Sciatic nerve (tissue), 2 donors: ENCODE measurements at places on chromosomes 4 and X. TPM values are rescaled to one million over a fixed set of nuclear protein-coding genes. Genes with fewer than 3 reads are reported as not detected.
A peak's percentile ranks its signal among the peaks of the same experiment; 100 is the strongest.

Gene GABRG1
- 1.4 TPM for total RNA-seq

DNA sequence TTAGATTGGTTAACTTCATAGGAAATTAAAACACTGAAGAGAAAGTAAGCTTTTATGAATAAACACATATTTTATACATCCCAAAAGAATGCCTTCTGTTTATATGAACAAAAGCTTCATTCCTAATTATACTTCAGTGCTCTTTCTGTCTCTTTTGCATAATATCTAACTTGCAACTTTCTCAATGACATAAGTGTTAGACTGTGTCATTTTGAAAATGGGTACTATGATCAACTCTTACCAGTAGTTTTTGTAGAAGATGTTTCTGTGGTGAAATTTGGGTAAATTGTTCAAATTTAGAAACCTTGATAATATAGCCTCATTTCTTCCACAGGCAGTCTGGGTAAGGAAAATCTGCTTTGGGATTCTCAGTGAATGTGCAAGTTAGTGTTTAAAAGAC is 991.4 kb downstream of the CCSER1 start:
- DNase-seq = no peak

DNA sequence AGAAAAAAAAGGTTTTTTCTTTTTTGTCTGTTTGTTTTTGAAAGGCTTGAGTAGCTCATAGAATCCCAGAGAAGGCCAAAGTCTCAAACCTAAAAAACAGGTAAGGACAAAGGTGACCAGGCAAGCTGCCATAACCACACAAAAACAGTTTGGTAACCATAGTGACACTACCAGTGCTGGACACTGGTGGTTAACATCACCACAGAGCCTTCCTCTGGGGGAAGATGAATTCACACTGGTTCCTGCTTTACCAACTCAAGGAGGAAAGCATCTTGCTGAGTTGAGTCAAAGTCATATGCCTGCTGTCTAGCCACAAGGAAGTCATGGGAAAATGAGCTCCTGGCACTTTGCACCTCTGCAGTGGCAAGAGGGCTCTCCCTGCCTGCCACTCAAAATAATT is 32.5 kb downstream of the IDS start:
- no peak for DNase-seq

Gene NLRP2B
- total RNA-seq = 0.13 TPM

Gene CORIN
- total RNA-seq = 0.36 TPM

Gene EPGN
- total RNA-seq = 4.3 TPM

Gene TGIF2LX
- not detected for total RNA-seq

Gene CENPVL2
- total RNA-seq = not detected

GRCh38 chrX:155747520-155747919 is 133.6 kb upstream of the VAMP7 start:
- no peak for DNase-seq

GRCh38 chrX:100316987-100317386 is 93.1 kb downstream of the PCDH19 start:
- DNase-seq = no peak

Gene FGFR3
- total RNA-seq = 5.4 TPM

- no peak for DNase-seq
Observed at GRCh38 chr4:169052594-169052945, 42.5 kb upstream of the CBR4 start.

DNA sequence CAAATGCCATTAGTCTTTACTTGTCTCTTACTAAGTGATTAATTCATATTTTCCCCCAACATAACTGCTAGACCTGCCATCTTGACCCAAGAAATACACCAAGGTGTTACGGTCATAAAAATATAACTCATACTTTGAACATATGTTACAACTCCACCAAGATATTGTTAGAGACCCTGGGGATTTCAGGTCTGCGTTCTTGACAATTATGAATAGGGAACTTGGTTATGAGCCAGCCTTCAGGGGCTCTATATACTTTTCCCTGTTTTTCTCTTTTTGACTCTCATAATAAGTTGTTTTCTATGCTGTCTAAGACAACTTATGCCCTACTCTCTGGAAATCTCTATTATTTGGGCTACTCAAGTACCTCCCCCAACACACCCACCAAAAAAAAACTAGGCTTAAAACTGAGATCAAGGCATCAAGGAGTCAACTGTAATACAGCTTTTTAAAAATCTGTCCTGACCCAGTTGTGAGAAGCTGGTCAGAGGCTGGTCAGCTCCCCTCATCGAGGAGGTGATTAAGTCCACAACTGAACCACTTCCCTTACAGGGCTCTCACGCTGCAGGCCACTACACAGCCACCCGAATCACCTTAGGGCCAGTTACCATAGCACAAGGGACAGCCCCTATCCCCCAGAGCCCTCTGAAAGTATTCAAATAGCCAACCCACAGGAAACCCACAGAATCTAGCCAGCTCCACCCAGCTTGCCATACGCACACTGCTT is 10.5 kb upstream of the TLR3 start:
- no peak for DNase-seq

- DNase-seq = peak; percentile 70
Observed at GRCh38 chr4:76251441-76252270, at the start of gene FAM47E. TSS of gene FAM47E (plus strand) at chr4:76251721. CDS start at chr4:76251747, 26 bp downstream.

- DNase-seq = no peak
Observed at GRCh38 chrX:94560930-94561329, 886.9 kb downstream of the FAM133A start.

Gene PNMA5
- total RNA-seq = not detected

DNA sequence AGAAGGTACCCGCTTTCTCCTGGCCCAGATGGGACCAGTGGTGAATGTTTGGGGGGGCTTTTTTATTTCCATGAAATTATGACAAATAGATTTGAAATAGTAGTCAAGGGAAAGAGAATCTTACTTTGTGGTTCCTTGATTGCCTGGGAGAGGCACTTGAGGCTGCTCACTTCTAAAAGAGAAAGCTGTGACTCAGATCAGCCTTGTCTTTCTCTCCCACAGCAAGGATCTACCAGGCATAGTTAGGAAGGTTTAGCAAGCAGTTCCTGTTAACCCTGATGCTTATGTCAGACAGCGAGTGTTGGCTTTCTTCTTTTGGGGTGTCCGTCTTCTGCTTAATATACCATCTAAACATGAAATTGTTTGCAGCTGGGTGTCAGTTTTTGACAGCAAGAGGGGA is 114.5 kb downstream of the TSPAN7 start:
- DNase-seq = no peak

- peak; percentile 83 for DNase-seq
Observed at GRCh38 chr4:186144198-186144945, 39.9 kb downstream of the FAM149A start.

GRCh38 chr4:99868126-99868596 is 26.1 kb downstream of the LAMTOR3 start:
- DNase-seq = no peak

GRCh38 chr4:59570860-59571476 is 1629.2 kb upstream of the ADGRL3 start:
- DNase-seq = no peak
